Activated CD8-positive, alpha-beta memory T cell treated with anti-CD3 and anti-CD28 coated beads, Interleukin-2, amount 10 ng/mL, durations not matched to agents 7 days and 5 days (primary cell): ENCODE measurements at places on chromosomes 13 and 19. TPM values are rescaled to one million over a fixed set of nuclear protein-coding genes. Genes with fewer than 3 reads are reported as not detected.

STAP2 gene
- total RNA-seq = 8.8 TPM

PLIN4 gene
- not detected for total RNA-seq

UBL3 gene
- total RNA-seq = 10.2 TPM

NCAN gene
- not detected for total RNA-seq

ASPDH gene
- not detected for total RNA-seq

ZNF85 gene
- total RNA-seq = 15.4 TPM
